Stimulated activated CD8-positive, alpha-beta memory T cell treated with anti-CD3 and anti-CD28 coated beads, Interleukin-7, amount 100 ng/mL, for 48 hours (primary cell): ENCODE measurements at places on chromosomes 2 and 18.

- no peak for DNase-seq
These were observed 15.3 kb upstream of the THSD7B start for GRCh38 chr2:136750065-136750464.

DNA sequence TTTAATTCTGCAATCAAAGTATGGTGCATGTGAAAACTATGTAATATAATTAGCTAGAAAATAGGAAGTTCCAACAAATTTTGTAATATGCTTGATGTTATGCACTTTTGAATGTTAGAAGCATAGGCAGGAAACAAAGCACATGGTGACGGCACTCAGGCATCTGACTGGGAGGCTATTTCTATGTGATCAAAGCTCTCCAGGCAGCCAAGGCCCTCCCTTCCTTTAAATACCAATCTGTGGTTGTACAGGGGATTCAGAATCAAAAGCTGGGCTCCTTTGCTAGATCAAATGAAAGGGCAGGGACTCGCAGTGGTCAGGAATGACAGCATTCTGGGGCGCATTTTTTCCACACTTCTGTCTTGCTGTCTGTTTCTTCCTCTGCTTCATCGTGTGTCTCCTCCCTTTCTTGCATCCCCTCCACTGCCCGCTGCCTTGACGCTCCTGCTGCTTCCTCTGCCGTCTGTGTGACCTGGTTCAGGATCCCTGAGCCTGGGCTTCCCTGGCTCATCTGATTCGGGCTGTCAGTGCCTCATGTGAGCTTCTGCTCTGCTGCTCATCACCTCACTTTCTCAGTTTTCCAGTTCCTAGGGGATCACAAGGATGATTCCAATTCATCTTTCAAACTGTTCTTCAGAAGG lies 30.9 kb downstream of the TMEM182 start:
- no peak for DNase-seq

GRCh38 chr2:208311954-208312353 lies 45.9 kb downstream of the PIKFYVE start:
- DNase-seq = no peak

DNA sequence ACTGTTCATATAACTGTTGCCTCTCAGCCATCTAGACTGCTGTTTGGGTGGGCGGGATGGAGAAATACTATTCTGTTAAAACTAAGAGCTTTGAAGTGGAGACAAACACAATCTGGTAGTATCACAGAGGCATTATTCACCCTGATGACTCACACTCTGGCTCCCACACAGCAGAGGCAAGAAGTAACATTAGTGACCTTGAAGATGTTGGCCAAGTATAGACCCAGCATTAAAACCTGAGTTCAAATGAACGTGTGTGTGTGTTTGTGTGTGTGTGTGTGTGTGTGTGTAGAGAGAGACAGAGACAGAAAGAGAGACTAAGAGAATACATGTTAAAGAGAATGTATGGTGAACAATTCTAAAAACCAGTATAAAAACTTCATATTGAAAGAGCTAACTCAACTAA lies 22.5 kb upstream of the ACVR1 start:
- no peak for DNase-seq

DNA sequence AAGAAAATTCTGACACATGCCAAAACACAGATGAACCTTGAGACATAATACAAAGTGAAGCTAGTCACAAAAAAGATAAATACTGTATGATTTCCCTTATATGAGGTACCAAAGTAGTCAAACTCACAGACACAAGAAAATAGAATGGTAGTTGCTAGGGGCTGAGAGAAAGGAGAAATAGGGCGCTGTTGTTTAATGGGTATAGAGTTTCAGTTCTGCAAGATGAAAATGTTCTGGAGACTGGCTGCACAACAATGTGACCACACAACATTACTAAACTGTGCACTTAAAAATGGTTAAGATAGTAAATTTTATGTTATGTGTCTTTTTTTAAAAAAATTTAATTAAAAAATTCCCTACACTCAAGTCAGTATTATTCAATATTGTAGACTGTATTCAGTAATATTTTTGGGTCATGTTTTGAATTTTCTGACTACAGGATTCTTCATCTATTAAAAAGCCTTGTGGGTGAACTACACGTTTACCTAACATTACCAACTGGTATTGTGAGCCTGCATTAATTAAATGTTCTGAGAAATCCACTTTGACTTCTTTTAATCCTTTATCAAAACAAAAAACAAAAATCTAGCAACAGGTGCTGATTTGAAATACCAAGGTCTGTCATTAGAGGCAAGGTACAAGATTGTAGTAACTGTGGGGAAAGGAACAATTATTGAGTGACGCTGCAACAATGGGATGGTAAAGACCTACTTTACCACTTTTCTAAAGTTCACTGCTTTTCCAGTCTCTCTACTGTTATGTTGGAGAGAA lies 140.8 kb upstream of the ZFP36L2 start:
- DNase-seq = no peak

DNA sequence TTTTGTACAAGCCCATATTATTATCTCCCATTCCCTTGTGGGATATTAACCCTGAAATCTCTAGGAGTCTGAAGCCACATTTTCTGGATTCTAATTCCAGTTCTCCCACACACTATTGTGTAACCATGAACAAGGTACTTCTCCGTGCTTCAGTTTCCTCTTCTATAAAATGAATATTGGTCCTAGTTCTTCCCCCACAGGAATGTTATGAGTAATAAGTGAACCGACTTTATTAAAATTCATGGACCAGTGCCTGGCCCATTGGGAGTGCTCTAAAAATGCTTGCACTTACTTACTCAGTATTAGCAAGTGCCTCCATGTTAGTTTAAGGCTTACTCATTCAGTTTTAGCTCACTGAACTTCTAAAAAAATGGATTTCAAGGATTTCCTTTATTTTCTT lies 1.4 kb upstream of the ACMSD start:
- DNase-seq = no peak

DNA sequence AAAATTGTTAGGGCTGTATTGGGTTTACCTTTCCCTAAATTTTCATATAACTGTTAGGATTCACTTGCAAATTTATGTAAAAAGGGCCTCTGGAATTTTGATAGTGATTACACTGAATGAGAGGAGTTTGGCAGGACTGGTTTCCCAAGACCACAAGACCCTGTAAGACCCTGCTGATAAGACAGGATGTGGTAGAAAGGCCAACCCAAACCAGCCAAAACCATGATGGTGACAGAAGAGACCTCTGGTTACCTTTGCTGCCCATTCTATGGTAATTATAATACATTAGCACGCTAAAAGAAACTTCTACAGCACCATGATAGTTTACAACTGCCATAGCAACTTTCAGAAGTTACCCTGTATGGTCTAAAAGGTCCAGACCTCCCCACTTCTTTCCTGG lies 8.3 kb upstream of the CASP10 start:
- DNase-seq = no peak

DNA sequence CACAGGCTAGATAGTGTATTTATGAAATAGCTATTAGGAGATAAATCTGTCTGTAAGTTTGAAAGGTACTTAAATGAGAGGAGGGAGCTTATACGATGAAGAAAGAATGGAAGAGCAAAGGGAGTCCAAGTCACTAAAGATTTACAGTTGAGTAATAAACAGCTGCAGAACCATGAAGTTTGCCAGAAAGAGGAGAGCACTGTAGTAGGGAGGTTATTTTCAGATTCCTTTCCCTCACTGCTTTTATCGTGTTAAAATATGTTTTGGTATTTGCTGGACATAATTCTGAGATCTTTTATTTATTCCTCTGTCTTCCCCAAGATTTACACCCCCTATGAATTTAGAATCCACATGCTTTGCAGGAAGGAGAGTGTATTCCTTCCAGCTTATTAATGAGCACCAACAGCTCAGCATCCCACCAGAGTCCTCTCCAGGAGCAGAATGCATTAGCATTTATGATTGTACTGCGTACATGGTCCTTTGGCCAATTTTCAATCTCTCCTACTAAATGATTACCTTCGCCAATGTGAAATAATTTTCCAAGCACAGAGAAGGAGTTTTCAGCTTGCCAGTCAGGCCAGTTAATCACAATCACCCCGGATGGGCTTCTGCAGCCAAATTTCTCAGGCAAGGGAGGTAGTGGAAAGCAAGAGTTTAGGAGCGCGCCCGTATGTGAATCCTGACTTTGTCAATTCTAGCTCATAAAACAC lies 297.0 kb downstream of the NBAS start:
- no peak for DNase-seq

- DNase-seq = no peak
These were observed 1.2 kb upstream of the ASB1 start for GRCh38 chr2:238425505-238425978.

- no peak for DNase-seq
These were observed 23.4 kb downstream of the CROCC2 start for GRCh38 chr2:240929364-240930095.

- DNase-seq = no peak
These were observed 111.1 kb downstream of the TGFA start for GRCh38 chr2:70442301-70443077.

GRCh38 chr18:51151568-51152511 lies 45.6 kb downstream of the MEX3C start:
- DNase-seq = peak; percentile 70

GRCh38 chr2:5940596-5941535 lies 248.7 kb downstream of the SOX11 start:
- DNase-seq = no peak

DNA sequence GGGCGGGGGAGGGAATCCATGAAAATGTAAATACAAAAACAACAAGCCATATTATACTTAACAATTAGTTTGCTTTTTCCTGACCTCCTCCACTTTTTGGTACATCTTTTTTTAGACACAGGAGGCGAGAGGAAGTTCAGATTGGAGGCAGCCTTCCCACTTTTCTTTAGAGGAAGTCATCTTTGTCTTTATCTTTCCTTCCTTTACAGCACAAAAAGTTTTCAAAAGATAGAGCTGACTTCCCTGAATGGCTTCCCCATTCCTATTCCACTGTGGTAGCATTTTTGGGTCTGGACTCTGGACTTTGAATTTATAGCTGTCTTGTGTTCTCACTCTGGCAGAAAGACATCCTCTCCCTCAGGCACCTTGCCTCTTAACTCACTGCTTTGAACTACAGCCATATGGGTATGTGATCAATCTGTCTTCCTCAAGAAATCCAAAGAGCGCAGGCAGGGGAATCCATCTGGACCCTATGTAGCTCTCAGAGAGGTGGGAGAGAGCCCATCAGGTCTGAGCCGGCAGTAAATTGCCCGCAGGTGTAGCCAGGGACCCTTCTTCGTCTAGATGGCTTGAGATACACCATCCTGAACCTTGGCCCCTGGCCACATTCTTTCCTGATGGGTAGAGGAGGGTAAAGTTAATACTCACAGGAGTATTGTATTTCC lies 101.9 kb downstream of the AQP4 start:
- no peak for DNase-seq

- no peak for DNase-seq
These were observed 155.9 kb downstream of the LAMA3 start for GRCh38 chr18:23844991-23845680.

GRCh38 chr18:24627644-24628315 lies 167.3 kb downstream of the HRH4 start:
- DNase-seq = no peak

GRCh38 chr2:99404039-99404796 lies 67.0 kb downstream of the EIF5B start:
- no peak for DNase-seq

DNA sequence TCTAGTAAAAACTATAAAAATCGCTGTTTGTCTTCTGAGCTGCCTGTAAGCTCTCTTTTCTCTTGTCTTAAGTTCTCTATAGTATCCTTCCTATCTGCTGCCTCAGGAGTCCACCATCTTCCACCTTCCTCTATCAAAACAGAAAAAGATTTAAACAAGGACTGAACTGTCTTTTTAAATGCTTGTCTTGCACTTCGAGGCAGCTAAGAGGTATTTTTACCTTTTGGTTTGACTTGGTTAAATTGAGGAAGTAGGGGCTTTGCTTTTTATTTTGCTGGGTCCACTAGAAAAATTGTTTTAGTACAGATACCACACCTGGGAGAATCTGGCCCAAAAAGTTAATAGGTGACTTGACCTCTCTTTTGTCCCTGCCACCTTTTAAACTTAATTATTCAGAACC lies 12.2 kb downstream of the SESTD1 start:
- DNase-seq = no peak

DNA sequence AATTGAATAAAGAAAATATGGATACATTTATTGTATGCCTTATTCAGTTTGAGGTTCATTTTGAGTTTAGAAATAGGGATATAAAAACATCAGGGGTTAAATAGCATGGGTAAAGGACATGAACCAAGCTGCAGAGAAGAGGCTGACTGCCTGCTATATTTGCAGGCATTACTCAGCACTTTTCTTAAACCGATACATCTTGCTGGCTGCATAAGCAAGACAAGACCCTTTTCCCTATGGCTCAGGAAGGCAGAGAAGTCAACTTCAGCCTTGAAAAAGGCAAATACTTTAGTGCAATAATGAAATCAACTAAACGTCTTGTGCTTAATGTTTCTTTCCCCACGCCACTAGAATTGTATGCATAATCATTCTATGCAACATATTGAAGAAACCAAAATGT lies 36.4 kb downstream of the SCN1A start:
- no peak for DNase-seq
